ENCODE measurements at places on chromosomes 1 and 21.

DNA sequence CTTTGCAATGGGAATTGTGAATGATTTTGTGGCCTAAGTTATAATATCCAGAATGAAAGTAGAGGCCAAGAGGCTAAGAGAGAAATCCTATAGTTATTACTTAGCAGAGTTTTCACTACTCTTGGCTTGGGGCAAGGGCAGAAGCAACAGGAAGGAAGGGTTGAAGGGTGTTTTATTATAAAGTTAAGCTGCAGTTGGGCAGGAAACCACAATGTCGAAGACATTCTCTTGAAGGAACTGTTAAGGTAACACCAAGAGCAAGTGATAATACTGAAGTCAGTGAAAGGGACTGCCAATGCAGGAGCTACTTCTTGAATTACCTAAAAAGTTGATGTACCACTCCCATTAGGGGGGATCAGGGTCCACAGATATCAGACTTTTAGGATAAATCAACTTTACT is 8.3 kb downstream of the XCL2 start:
- DNase-seq = no peak
- H3K4me1 ChIP-seq = no peaks in the 10 kb centered on the region
- H3K36me3 ChIP-seq = no peaks in the 10 kb centered on the region
- H3K4me3 ChIP-seq = no peak overlapping the region
- no peaks in the 10 kb centered on the region for H3K27me3 ChIP-seq

DNA sequence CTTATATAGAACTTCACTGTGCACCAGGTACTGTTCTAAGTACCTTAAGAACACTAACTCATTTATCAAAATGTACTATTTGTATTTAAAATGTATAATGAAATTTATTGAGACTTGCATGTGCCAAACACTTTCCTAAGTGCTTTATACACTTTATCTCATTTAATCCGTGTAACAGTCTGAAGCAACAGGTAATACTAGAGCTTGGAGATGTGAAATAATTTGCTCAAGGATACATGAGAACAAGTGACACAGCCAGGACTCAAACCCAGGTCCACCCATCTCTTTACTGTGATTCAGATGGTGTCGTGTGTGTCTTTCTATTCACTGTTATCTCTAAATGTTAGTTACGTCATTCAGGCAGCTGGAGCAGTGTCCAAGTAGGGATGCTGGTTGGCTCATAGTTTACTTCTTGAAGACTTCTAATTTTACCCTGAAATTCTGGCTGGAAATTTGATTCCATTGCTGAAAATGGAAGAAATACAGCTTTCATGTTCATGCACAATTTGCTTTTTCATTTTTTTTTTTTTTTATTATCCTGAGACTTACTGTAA is 169.7 kb upstream of the UBE2U start:
- DNase-seq = no peak
- H3K27me3 ChIP-seq = no peaks in the 10 kb centered on the region
- H3K4me3 ChIP-seq = no peak overlapping the region
- H3K36me3 ChIP-seq = no peaks in the 10 kb centered on the region

GRCh38 chr1:246617768-246618167 is 51.5 kb downstream of the CNST start:
- H3K27ac ChIP-seq = peak overlapping the region; percentile 45
- H3K27me3 ChIP-seq = no peaks in the 10 kb centered on the region
- peaks cover 4% of the 10 kb centered on the region for H3K36me3 ChIP-seq
- DNase-seq = no peak

DNA sequence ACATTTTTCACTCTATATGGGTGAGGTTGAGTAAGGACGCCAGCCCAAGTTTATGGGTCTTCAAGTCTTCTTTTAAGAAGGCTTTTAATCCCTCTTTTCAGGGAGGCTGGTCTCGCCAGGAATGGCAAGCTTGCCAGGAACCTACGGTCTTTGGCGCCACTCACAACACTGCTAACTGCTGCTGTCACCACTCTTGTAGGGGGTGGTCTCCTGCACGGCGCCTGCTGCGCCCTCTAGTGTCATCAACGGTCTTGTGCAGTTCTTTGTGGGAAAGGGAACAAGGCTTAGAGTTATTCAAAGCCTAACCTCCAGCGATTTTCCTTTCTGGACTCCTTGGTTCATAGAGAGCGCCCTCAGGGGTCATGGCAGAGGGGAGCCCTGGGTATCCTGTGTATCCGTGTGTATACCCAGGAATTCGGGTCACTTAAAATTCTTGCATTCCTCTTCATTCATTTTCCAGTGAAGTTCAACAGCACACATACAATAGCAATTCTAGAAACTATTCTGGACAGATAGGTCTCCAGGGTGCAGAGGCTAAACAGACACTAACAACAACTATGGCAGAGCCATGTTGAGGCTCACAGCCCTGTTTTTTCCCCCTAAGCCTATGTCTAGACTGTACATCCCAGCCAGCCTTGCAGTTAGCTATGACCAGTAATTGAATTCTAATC is 392.8 kb upstream of the CAMK1G start:
- H3K27me3 ChIP-seq = peaks cover 6% of the 10 kb centered on the region
- no peaks in the 10 kb centered on the region for H3K36me3 ChIP-seq
- no peak for DNase-seq
- H3K4me1 ChIP-seq = no peaks in the 10 kb centered on the region
- H3K4me3 ChIP-seq = no peak overlapping the region

DNA sequence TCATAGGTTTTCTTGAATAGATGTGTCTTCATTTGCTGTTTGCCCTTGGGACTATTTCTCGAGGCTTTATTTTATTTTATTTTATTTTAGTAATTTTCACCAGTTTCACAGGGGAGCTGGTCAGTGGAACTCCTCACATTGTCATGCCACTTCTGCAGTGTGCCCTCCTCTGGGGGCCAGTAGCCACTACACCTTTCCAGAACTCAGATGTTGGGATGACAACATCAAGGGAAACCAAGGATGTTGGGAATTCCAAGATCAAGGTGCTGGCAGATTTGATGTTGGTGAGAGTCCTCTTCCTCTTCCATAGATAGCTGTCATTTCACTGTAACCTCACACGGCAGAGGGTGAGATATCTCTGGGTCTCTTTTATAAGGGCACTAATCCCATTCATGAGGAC is 35.5 kb downstream of the SLC26A9 start:
- no peak for DNase-seq
- H3K27me3 ChIP-seq = no peaks in the 10 kb centered on the region
- no peak overlapping the region for H3K4me3 ChIP-seq
- no peaks in the 10 kb centered on the region for H3K36me3 ChIP-seq

DNA sequence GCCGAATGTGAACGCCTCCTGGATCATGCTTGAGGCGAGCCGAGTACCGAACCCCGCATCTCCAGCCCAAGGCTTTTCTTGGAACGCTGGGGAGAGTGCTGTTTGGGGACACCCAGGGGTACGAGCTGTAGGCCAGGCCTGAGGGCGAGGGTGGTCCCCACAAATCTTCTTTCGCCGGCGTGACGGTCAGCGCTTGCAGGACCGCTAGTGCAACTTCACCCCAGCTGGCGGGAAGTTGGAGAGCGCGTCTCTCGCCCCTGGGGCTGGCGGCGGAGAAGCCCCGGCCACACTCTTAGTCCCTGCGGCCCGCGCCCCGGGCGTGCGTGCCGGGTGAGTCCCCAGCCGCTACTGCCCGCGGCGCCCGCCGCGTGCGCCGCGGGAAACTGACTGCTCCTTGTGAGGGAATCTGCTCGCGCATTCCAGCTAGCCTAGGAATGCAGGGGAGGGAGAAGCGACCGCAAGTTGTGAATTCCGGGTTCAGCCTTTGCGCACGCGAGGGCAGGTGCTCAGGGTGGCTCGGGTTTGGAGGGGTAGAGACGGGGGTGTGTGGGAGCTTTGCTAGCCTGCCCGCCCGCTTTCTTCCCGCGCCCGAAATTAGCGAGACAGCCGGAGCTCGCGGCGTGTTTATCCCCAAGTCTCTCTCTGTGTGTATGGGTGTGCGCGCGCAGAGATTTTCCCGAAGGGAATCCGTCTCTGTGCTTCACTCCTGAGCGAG is 884 bp downstream of the LHX4 start:
- H3K4me3 ChIP-seq = peak overlapping the region; percentile 66
- peaks cover 100% of the 10 kb centered on the region for H3K27me3 ChIP-seq
- no peaks in the 10 kb centered on the region for H3K36me3 ChIP-seq
- H3K27ac ChIP-seq = no peak overlapping the region

GRCh38 chr1:37006132-37006868 is 28.0 kb downstream of the GRIK3 start:
- H3K36me3 ChIP-seq = no peaks in the 10 kb centered on the region
- peaks cover 9% of the 10 kb centered on the region for H3K27me3 ChIP-seq
- H3K27ac ChIP-seq = no peak overlapping the region
- H3K4me3 ChIP-seq = no peak overlapping the region
- DNase-seq = no peak
- no peaks in the 10 kb centered on the region for H3K4me1 ChIP-seq

DNA sequence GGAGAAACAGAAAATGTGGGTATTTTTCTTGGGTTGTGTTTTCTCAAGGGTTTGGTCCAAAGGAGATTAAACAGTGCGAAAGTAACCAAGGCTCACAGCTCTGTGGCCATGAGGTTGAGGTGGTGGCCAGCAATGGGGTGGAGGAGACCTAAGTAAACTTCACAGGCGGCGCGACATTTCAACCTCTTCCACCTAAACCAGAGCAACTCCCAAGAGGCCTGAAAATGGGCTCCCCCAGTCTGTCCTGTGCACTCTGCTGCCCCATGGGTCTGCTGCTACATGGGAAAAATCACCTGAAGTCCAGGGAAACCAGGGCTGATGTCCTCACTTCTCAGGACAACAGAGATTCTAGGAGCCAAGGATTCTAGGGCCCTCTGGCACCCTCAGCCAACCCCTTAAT is 12.4 kb downstream of the CELF3 start:
- no peak overlapping the region for H3K27ac ChIP-seq
- DNase-seq = no peak
- peaks cover 24% of the 10 kb centered on the region for H3K36me3 ChIP-seq
- no peak overlapping the region for H3K4me3 ChIP-seq

GRCh38 chr1:208007319-208007937 is 96.5 kb upstream of the CD34 start:
- H3K27me3 ChIP-seq = no peaks in the 10 kb centered on the region
- DNase-seq = no peak
- H3K36me3 ChIP-seq = no peaks in the 10 kb centered on the region
- H3K4me3 ChIP-seq = no peak overlapping the region
- H3K27ac ChIP-seq = no peak overlapping the region

DNA sequence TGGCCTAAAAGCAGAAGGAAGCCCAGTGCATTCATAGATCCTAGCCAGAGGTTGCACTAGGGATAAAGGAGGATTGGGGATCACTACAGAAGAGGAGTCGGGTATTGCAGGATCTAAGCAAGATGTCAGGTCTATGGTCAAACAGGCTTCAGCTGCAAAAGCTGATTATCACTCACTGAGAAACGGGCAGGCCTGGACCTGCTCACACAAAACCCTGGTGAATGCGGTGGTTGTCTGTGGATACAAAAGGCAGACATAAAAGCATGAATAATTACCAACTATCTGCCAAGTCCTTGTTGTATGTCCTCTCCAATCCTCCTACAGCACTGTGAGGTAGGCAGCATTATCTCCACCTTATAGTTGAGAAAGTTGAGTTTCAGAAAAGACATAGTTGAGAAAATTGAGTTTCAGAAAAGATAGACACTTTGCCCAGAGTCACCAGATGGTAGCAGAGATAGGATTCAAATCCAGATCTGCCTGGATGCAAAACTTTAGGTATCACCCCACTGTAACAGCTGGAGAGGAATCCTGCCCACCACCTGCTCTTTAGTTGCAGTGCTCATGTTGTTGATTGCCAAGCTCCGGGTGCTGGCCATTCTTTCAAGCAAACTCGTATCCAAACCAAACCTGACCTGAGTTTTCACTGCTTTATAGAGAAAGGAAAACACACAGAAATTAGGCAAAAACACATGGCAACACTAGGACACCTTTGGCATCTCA is 49.6 kb upstream of the HOOK1 start:
- no peak overlapping the region for H3K4me3 ChIP-seq
- H3K27me3 ChIP-seq = no peaks in the 10 kb centered on the region
- peaks cover 48% of the 10 kb centered on the region for H3K4me1 ChIP-seq
- peak overlapping the region; percentile 66 for H3K27ac ChIP-seq

DNA sequence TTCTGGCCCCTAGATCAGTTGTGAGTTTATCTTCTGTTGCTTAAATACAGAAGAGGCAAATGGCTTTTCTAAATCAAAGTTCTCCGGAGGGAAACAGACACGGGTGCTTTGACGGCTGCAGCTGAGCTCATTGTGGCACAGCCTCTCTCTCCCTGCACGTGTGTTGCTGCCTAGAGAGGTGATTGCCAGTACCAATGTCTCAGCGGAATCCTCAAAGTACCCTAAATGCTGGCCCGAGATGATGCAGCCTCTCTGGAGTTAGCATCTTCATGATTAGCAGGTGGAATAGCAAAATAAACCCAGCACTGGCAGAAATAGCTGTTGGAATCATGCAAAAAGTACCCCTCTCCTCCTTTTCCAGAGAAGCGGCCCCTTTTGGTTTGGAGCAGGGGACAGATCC is 192.2 kb downstream of the PRDM2 start:
- peak overlapping the region; percentile 51 for H3K4me3 ChIP-seq
- peaks cover 16% of the 10 kb centered on the region for H3K4me1 ChIP-seq
- H3K27me3 ChIP-seq = peaks cover 53% of the 10 kb centered on the region
- no peaks in the 10 kb centered on the region for H3K36me3 ChIP-seq
- no peak overlapping the region for H3K27ac ChIP-seq

- H3K4me1 ChIP-seq = peaks cover 51% of the 10 kb centered on the region
- DNase-seq = peak; percentile 97
- peak overlapping the region; percentile 99 for H3K27ac ChIP-seq
- peaks cover 16% of the 10 kb centered on the region for H3K36me3 ChIP-seq
Measured at GRCh38 chr1:110338309-110338885, 780 bp upstream of the RBM15 start.

DNA sequence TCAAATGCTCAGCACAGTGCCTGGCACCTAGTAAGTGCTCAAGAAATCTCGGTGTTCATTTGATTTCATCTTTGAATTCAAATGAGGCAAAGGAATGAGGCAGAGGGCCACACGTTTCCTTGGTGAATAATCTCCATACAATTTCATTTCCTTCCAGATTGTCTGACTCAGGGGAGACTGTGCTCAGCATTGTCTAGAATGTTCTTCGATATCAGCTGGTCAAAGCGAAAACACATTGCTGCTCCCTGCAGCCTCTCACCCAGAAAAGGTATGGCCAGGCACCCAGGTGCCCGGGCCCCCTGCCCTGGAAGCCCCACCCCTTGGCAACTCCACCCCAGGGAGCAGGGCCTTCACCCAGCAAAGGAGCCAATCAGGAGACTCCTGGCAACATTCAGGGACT is 55.8 kb downstream of the FBXO2 start:
- H3K27ac ChIP-seq = no peak overlapping the region
- H3K27me3 ChIP-seq = peaks cover 42% of the 10 kb centered on the region
- no peak overlapping the region for H3K4me3 ChIP-seq
- no peaks in the 10 kb centered on the region for H3K4me1 ChIP-seq
- DNase-seq = no peak

DNA sequence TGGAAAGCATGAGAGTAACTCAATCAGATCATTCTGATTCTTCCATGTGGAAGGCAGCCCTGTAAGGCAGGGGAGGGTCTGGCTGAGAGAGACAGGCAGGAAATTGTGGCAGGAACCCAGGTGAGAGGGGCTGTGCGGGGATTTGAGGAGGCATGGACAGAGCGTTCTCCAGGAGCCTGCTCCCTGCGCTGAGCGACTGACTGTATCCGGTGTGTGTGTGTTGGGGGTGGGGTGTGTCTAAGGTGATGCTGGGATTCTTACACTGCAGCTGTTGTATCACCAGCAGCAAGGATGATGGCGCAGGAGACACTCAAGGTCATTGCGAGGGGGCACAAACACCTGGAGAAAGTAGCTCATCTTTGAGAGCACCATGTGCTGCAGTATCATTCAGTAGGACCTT is 128.5 kb downstream of the RHOU start:
- DNase-seq = no peak
- H3K27ac ChIP-seq = no peak overlapping the region
- peaks cover 5% of the 10 kb centered on the region for H3K27me3 ChIP-seq
- H3K4me3 ChIP-seq = no peak overlapping the region
- H3K4me1 ChIP-seq = peaks cover 22% of the 10 kb centered on the region
